ENCODE measurements at places on chromosomes 13 and 19.

DNA sequence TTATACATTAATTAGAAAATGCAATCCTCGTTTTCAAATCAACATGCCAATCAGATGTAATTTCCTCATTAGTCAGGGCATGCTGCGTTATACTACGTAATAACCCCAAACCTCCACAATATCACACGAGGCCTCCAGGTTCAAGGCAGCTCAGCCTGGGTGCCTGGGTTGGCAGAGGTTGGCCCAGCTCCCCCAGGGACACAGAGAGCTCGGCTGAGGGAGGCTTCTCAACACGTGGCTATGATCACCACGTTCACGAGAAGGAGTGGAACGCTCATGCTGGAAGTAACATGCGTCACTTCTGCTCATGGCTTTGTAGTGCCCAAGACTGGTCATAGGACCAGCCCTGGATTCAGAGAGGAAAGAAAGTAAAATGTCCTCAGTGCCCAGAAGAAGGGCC is 144.9 kb upstream of the SOX1 start:
- no peak for DNase-seq

GRCh38 chr19:5628461-5628860 is 5.6 kb downstream of the SAFB start:
- no peak for DNase-seq

- no peak for DNase-seq
These were observed 236.0 kb downstream of the PCDH9 start for GRCh38 chr13:66994097-66994496.

DNA sequence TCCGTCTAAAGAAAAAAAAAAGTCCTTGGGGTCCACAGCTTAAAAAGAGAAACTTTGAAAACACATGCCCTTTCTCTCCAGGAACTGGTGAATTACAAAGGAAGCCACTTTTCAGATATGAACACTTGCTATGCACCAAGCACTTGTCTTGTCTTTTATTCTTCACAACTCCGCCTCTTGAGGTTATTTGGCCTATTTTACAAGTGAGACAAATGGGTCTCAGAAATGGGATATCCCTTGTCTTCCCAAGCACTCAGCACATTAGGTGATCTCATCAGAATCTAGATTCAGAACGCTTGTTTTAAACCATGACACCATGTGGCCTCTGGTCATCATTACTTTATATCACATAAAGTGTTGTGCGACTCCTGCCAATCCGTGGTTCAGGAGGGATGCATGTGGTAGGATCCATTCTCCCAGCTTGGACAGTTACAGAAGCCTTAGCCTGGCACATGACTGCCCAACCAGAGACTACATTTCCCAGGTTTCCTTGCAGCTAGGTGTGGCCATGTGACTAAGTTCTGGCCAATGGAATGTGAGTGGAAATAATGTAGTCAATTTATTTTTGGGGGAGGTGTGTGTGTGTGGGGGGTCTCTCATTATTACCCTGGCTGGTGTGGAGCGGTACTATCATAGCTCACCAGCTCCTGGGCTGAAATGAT is 13.9 kb downstream of the TSKS start:
- DNase-seq = no peak

DNA sequence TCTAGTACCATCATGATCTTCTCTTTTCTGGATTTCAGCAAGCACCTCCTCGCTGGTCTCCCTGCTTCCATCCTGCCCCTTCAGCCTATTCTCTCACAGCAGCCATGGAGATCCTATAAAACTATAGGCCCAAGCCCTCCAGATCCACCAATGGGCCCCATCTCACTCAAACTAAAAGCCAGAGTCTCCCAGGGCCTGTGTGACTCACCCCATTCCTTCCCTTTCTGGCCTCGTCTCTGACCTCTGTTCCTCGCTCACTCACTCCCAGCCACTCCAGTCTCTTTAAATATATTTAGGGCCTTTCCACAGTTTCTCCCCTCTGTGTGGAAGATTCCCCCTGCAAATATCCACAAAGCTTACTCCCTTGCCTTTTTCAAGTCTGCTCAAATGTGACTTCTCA is 89.7 kb downstream of the HSPH1 start:
- no peak for DNase-seq

GRCh38 chr13:102845289-102845629 is 573 bp upstream of the ERCC5 start:
- DNase-seq = no peak

- no peak for DNase-seq
These were observed 62.0 kb upstream of the C1QTNF9B start for GRCh38 chr13:23959231-23959862.

- no peak for DNase-seq
These were observed 261.5 kb upstream of the STARD13 start for GRCh38 chr13:33547035-33547434.

All from activated CD8-positive, alpha-beta memory T cell treated with anti-CD3 and anti-CD28 coated beads for 1 hour (primary cell).